Inflammatory macrophage treated with lipopolysaccharide for 4 hours (primary cell): ENCODE measurements at places on chromosomes 13 and 19.

DNA sequence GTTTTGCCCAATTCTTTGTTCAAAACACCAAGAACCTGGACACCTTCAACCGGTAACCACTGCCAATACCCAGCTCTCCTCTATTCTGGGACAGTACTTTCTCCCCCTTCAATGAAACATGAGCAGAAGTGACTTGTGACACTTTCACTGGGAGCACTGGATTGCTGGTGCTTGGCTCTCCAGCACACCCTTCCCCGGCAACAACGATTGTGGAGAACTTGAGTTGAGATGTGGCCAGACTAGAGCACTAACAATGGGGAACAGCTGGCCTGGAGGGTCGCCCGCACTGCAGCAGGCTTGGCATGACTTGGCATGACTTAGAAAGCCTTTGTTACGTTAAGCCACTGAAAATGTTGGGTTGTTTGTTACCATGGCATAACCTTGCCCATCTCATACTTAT lies 7.5 kb upstream of the B3GLCT start:
- DNase-seq, result no peak

GRCh38 chr13:92994056-92994455 lies 232.6 kb upstream of the GPC6 start:
- DNase-seq, result no peak

- peak; percentile 25 for DNase-seq
Measured at GRCh38 chr13:39321574-39321973, 281.4 kb downstream of the LHFPL6 start.

GRCh38 chr19:7076151-7076550 lies 6.6 kb downstream of the ZNF557 start:
- no peak for DNase-seq

DNA sequence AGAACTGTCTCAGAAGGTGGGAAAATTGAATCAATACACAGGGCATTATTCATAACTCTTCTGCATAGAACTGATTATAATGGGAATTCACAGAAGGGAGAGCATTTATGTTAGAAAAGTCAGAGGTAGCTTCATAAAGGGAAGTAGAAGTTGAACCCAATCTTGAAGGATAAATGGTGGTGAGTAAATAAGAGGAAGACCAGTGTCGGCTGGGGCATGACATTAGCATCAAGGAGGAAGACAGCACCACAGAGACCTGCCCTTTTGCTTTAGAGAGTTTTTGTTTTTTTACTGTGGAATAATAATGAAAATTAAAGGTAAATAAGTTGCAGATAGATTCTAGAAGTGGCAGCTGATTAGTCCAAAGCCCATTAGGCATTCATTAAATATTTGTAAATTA lies 21.9 kb downstream of the CDC16 start:
- peak; percentile 25 for DNase-seq
